Osteoblast (primary cell): ENCODE measurements at places on chromosomes 13 and 19.
A peak's percentile ranks its signal among the peaks of the same experiment; 100 is the strongest.

DNA sequence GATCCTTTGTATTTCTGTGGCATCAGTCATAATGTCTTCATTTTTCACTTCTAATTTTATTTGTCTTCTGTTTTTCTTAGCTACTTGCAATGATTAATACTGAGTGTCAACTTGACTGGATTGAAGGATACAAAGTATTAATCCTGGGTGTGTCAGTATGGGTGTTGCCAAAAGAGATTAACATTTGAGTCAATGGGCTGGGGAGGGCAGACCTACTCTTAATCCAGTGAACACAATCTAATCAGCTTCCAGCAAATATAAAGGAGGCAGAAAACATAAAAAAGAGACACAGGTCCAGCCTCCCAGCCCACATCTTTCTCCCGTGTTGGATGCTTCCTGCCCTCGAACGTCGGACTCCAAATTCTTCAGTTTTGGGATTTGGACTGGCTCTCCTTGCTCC is 640.9 kb upstream of the MIR17HG start:
- H3K36me3 ChIP-seq = no peaks in the 10 kb centered on the region
- no peaks in the 10 kb centered on the region for H3K4me1 ChIP-seq
- H3K27me3 ChIP-seq = no peaks in the 10 kb centered on the region
- H3K4me3 ChIP-seq = no peak overlapping the region
- no peak for DNase-seq
- H3K27ac ChIP-seq = no peak overlapping the region

DNA sequence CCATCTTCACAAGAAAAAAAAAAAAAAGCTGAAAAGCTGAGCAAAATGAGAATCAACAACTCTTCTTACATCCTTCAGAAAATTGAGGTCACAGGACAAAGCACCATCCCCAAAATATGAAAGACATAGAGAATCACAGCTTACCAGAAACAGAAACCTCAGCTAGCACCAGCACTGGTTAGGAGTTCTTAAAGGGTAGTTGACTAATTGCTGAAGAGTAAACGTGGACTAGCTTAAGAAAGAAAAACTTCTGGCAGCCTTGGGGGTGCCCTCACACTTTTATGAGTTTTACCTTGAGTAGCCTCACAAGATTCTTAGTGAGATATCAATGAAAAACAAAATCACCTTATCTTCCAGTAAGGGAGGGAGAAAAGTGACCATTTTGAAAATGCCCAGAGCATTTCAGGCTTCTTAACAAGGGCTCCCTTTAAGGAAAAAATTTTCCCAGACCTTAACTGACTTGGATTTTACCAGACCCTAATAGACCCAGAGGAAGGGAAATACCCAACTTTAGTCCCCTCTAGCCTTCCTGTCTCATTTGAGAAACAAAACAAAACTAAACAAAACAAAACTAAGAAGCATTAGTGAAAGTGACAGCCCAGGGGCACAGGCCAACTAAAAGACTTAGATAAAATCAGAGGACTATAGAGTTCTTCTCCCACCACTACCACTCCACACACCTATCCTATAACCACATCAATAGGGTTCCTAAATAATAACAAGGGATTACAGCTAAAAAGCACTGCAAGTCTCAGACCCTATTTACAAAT is 888.6 kb downstream of the DIAPH3 start:
- no peaks in the 10 kb centered on the region for H3K36me3 ChIP-seq
- no peak overlapping the region for H3K27ac ChIP-seq
- H3K4me1 ChIP-seq = no peaks in the 10 kb centered on the region
- H3K27me3 ChIP-seq = no peaks in the 10 kb centered on the region
- no peak for DNase-seq
- no peak overlapping the region for H3K4me3 ChIP-seq

GRCh38 chr13:23766283-23766682 is 122.9 kb downstream of the MIPEP start:
- no peak overlapping the region for H3K4me3 ChIP-seq
- H3K27ac ChIP-seq = no peak overlapping the region
- H3K27me3 ChIP-seq = no peaks in the 10 kb centered on the region
- no peaks in the 10 kb centered on the region for H3K36me3 ChIP-seq

DNA sequence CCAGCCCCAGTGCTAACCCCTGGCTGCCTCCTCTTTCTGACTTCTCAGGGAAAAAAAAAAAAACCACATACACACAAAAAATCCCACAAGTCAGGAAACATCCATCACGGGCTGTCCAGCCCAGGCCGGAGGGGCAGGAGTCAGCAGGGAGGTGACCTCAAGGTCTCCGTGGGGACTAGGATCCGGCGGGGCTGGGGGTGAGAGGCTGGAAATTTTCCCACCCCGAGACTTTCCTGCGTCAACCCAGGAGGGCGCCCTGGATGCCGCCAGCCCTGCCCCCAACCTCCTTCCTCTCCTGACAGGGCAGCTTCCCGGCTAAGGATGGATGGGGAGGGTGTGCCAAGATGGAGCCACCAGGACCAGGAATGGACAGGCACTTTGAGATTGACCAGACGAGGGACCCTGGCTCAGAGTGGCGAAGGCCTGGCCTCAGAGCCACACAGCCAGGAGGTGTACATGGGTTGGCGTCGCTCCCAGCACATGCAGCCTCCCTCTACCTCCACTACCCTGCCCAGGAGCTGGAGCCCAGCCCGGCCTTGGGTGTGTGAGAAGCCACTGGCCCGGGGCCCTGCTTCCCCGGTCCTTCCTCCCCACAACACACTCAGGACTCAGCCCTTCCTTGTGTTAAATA is 33.3 kb downstream of the BLOC1S3 start:
- H3K27ac ChIP-seq = no peak overlapping the region
- DNase-seq = peak; percentile 84
- H3K27me3 ChIP-seq = peaks cover 13% of the 10 kb centered on the region
- no peak overlapping the region for H3K4me3 ChIP-seq

- H3K36me3 ChIP-seq = peaks cover 96% of the 10 kb centered on the region
- no peaks in the 10 kb centered on the region for H3K4me1 ChIP-seq
- no peak overlapping the region for H3K27ac ChIP-seq
- H3K4me3 ChIP-seq = no peak overlapping the region
- no peak for DNase-seq
Measured at GRCh38 chr19:41273076-41273475, 8.9 kb downstream of the HNRNPUL1 start.

DNA sequence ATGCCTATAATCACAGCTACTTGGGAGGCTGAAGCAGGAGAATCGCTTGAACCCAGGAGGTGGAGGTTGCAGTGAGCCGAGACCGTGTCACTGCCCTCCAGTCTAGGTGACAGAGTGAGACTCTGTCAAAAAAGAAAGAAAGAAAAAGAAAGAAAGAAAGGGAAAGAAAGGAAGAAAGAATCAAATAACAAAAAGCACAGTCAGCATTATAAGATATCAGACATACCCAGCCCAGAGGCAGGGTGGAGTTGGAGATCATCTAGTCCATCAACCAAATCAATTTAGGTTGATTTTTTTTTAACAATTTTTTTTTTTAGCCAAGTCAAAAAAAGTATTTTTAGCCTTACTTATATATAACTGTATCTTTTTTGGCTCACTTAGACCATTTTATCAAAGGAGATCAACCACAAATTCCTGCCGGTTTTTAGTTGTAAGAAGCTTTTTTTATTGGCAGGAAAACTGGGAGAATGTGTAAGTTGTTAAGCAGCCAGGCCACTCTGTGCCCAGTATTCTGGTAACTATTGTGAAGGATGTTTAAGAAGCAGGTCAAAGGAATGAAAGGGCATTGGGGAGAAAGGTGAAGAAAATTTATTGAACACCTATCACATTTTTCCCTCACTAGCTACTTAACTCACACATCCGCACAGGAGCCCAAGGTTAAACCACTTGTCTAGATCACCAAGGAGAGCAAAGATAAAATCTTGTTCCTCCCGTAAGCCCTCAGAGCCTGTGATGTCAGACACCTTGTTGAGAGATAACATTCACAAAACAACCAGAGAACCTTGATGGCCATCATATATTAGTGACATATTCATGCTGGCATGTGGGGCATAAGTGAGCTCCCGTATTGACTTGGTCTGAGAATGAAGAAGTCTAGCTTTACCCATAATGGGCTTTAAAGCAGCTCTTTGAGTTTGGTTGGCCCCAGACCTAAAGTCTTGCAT is 91.8 kb downstream of the COL4A2 start:
- peaks cover 88% of the 10 kb centered on the region for H3K4me1 ChIP-seq
- H3K36me3 ChIP-seq = no peaks in the 10 kb centered on the region
- DNase-seq = peak; percentile 50
- H3K4me3 ChIP-seq = no peak overlapping the region

DNA sequence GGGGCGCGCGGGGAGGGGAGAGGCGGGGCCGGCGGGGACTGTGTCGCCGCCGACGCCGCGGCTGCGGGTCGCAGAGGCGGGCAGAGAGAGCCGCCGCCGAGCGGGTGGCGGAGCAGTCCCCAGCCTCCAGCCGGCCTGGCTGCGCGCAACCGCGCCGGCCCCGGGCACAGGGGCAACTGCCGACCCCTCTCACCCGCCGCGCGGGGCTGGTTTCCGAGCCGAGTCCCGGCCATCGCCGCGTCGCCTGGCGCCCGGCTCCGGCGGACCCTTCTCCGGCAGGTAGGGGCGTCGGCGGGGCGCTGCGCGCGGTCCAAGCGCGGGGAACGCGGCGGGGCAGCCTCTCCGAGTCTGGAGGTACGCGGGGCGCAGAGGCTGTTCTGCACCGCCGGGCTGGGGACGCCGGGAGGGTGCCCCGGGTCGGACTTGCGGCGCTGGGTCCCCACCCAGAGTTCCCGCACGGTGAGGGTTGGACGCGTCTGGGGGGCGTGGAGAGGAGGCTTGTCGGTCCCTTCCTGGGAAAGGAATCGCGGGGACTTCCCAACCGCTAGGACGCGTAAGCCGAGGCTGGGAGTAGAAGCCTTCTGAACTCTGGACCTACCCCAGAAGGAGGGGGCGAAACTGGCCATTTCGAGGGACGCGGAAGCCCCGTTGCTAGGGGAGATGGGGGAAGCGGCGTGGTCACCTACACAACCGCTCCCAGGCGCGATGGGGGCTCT is 133.6 kb upstream of the MYO16 start:
- H3K4me1 ChIP-seq = no peaks in the 10 kb centered on the region
- no peaks in the 10 kb centered on the region for H3K36me3 ChIP-seq
- no peaks in the 10 kb centered on the region for H3K27me3 ChIP-seq
- no peak overlapping the region for H3K27ac ChIP-seq

GRCh38 chr13:31674051-31674450 is 65.3 kb upstream of the RXFP2 start:
- H3K36me3 ChIP-seq = no peaks in the 10 kb centered on the region
- peak; percentile 38 for DNase-seq
- peaks cover 31% of the 10 kb centered on the region for H3K4me1 ChIP-seq

DNA sequence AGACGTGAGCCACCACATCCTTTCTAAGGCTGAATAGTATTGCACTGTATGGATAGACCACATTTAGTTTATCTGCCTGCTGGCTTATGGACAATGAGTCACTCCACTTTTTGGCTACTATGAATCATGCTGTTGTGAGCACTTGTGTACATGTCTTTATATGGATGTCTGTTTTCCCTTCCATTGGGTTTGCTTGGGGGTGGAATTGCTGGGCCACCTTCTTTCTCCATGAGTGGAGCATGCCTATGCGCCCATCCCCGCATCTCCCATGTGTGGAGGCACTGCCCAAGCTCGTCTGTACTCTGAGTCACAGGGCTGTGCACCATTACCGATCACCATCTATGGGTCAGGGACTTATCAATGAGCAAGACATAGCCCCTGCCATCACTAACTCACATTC is 127.2 kb upstream of the GJB6 start:
- H3K27ac ChIP-seq = peak overlapping the region; percentile 33
- H3K27me3 ChIP-seq = peaks cover 4% of the 10 kb centered on the region
- H3K4me3 ChIP-seq = no peak overlapping the region
- H3K36me3 ChIP-seq = no peaks in the 10 kb centered on the region
- peak; percentile 97 for DNase-seq

- no peak overlapping the region for H3K27ac ChIP-seq
- no peaks in the 10 kb centered on the region for H3K27me3 ChIP-seq
- no peaks in the 10 kb centered on the region for H3K4me1 ChIP-seq
Measured at GRCh38 chr13:30354493-30355383, 47.4 kb upstream of the KATNAL1 start.

DNA sequence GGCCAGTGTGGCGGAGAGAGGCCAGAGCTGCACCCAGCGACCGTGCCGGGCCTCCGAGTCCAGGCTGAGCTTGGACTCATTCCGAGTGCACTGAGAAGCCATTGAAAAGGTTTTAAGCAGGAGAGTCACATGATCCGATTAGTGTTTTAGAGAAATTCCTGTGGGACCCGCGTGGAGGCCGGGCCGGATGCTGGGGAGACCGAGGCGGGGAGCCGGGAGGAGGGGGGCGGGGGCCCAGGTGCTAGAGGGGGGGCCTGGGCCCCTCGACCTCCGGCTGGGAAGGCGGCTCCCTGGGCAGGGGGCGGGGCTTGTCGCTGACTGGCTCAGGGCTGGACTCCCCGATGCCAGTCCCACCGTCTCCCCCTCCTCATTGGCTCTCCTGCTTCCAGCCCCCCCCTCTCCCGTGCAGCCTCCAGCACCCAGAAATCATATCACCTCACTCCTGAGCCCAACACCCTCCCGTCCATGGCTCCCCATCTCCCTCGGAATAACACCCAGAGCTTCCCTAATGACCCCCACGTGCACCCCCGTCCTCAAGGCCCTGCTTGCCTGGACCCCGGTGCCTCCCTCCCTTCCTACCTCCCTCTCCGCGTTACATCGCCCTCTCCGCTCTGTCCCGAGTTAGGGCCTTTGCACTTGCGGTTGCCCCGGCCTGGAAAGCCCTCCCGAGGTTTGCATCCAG is 5.2 kb upstream of the ZNF579 start:
- H3K27ac ChIP-seq = no peak overlapping the region
- H3K27me3 ChIP-seq = no peaks in the 10 kb centered on the region
- DNase-seq = peak; percentile 94
- H3K4me3 ChIP-seq = peak overlapping the region; percentile 68
- peaks cover 23% of the 10 kb centered on the region for H3K4me1 ChIP-seq

- DNase-seq = peak; percentile 100
- H3K27ac ChIP-seq = peak within 1 kb of the TSS; percentile 66
Measured at GRCh38 chr19:39125554-39126311, at the start of gene PAK4. PAK4 (plus strand) TSS chr19:39125786; CDS start chr19:39169554, 43,768 bp downstream.

DNA sequence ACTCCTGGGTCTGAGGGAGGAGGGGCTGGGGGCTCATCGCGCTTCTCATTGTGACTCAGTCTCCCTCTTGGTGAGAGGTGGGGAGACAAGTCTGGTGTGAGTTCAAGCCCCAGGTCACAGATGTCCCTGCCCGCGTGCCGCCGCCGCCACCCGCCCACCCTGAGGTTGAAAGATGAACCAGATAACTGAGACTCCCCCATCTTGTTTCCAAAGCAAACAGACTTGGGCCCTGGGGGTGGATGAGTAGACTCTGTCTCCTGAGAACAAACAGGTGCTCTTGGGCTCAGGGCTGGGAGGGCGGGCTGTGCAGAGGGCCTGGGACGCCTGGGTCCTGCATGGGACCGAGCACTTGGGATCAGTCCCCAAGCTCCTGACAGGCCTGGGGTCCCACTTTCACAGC is 567 bp downstream of the SBK2 start:
- H3K27me3 ChIP-seq = no peaks in the 10 kb centered on the region
- H3K4me1 ChIP-seq = no peaks in the 10 kb centered on the region
- no peak overlapping the region for H3K27ac ChIP-seq
- DNase-seq = peak; percentile 65
- no peaks in the 10 kb centered on the region for H3K36me3 ChIP-seq

- DNase-seq = no peak
- H3K27ac ChIP-seq = no peak overlapping the region
Measured at GRCh38 chr13:91464336-91464735, 65.9 kb downstream of the GPC5 start.

- H3K4me3 ChIP-seq = no peak overlapping the region
- no peak for DNase-seq
- H3K4me1 ChIP-seq = no peaks in the 10 kb centered on the region
- H3K27ac ChIP-seq = no peak overlapping the region
Measured at GRCh38 chr19:7641290-7642276, 4.7 kb downstream of the STXBP2 start.

GRCh38 chr13:110965038-110965754 is 50.3 kb upstream of the ANKRD10 start:
- H3K36me3 ChIP-seq = no peaks in the 10 kb centered on the region
- no peak for DNase-seq
- no peaks in the 10 kb centered on the region for H3K4me1 ChIP-seq
- no peak overlapping the region for H3K4me3 ChIP-seq
